ENCODE measurements at places on chromosomes 13 and 19. TPM values are rescaled to one million over a fixed set of nuclear protein-coding genes. Genes with fewer than 3 reads are reported as not detected.

The RGS9BP gene
- not detected for total RNA-seq

The WDR87 gene
- not detected for total RNA-seq

The CRB3 gene
- total RNA-seq: not detected

The LILRB4 gene
- total RNA-seq: not detected

The IRS2 gene
- total RNA-seq: 6.6 TPM

The SBSN gene
- total RNA-seq: 1.4 TPM

The ZNF460 gene
- 16.4 TPM for total RNA-seq

The CPB2 gene
- not detected for total RNA-seq

The ZNF132 gene
- total RNA-seq: 0.29 TPM

The LYPD5 gene
- total RNA-seq: not detected

The SIGLEC5 gene
- not detected for total RNA-seq

The ZNF415 gene
- 2.7 TPM for total RNA-seq

The C1QTNF9B gene
- total RNA-seq: 2.6 TPM

The C19orf38 gene
- total RNA-seq: not detected

The CD33 gene
- not detected for total RNA-seq

The CLEC4G gene
- not detected for total RNA-seq

The DDA1 gene
- total RNA-seq: 49.0 TPM

The SCEL gene
- total RNA-seq: not detected

The ADAT3 gene
- total RNA-seq: 6.3 TPM

The OR4F17 gene
- not detected for total RNA-seq

The TPTE2 gene
- not detected for total RNA-seq

The ACP5 gene
- not detected for total RNA-seq

The FSD1 gene
- 14.4 TPM for total RNA-seq

The ZNF610 gene
- 1.2 TPM for total RNA-seq

The ZNF547 gene
- 2.6 TPM for total RNA-seq

The LHB gene
- total RNA-seq: not detected

The MISP gene
- total RNA-seq: 0.86 TPM

The CEACAM8 gene
- not detected for total RNA-seq

The APOE gene
- 11.8 TPM for total RNA-seq

All from myometrial cell (primary cell).